Tibial artery (tissue), 4 donors: ENCODE measurements at places on chromosomes 1 and 21.

- no peaks in the 10 kb centered on the region for H3K36me3 ChIP-seq
- no peak for DNase-seq
- no peaks in the 10 kb centered on the region for H3K4me1 ChIP-seq
- no peak overlapping the region for H3K4me3 ChIP-seq
- peaks cover 75% of the 10 kb centered on the region for H3K27me3 ChIP-seq
- no peak overlapping the region for H3K27ac ChIP-seq
These were observed 171.9 kb downstream of the IGSF21 start for GRCh38 chr1:18279351-18280074.

DNA sequence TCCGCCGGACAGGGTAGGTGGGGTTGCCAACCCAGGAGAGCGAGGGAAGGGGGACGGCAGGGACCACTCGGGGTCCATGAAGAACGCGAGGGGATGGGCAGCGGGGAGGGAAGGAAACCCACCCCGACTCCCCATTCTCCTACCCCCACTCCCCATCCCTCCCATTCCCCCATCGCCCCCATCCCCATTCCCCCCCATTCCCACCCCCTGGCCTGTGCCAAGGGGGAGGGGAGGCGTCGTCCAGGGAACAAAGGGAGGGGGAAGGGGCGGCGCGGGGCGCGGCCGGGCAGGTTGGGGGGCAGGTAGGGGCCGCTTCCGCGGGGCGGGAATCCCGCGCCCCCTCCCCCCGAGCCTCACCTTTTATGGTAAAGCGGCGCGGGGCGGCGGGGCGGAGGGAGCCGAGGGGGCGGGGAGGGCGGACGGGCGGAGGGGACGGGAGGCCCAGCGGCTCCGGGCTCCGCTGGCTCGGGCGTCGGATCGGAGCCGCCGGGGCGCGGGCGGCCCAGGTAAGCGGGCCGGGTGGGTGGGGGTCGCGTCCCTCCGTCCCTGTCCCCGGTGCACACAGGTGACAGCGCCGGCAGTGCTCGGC, at the start of gene FBLIM1:
Gene FBLIM1 (plus strand): TSS at position 453 of the 589 bp plus-strand sequence. CDS start 6,189 bp downstream, outside the sequence.
- H3K4me1 ChIP-seq = peaks cover 45% of the 10 kb centered on the region
- H3K4me3 ChIP-seq = peak within 1 kb of the TSS; percentile 79
- H3K27ac ChIP-seq = peak within 1 kb of the TSS; percentile 95
- no peaks in the 10 kb centered on the region for H3K36me3 ChIP-seq

GRCh38 chr21:34369741-34370140, 5.6 kb upstream of the SMIM11 start:
- H3K36me3 ChIP-seq = no peaks in the 10 kb centered on the region
- no peak overlapping the region for H3K4me3 ChIP-seq
- DNase-seq = no peak
- no peak overlapping the region for H3K27ac ChIP-seq

- H3K27me3 ChIP-seq = no peaks in the 10 kb centered on the region
- peak overlapping the region; percentile 93 for H3K27ac ChIP-seq
- H3K4me1 ChIP-seq = peaks cover 27% of the 10 kb centered on the region
These were observed 705 bp upstream of the SLC50A1 start for GRCh38 chr1:155134880-155135414.

DNA sequence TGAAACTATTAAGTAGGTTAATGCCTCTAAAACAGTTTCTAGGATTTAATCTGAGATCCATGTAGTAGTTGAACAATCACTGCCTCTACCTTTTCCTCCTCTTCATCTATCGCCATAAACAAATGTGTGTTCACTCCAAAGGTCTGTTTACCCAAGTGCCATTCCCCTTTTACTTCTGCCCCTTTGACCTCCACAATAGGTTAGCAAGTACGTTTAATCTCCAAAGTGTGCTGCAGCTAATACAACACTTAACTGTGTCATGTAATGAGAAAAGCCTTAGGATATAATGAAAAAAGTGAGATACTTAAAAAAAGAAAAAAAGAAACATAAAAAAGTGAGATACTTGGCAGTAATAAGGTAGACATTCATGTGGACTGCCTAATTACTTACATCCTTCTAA, 28.2 kb downstream of the GPBP1L1 start:
- no peak overlapping the region for H3K4me3 ChIP-seq
- H3K4me1 ChIP-seq = peaks cover 25% of the 10 kb centered on the region
- H3K27ac ChIP-seq = no peak overlapping the region
- H3K36me3 ChIP-seq = peaks cover 71% of the 10 kb centered on the region

GRCh38 chr1:230016159-230016558, 50.9 kb upstream of the GALNT2 start:
- no peak overlapping the region for H3K4me3 ChIP-seq
- DNase-seq = no peak
- no peaks in the 10 kb centered on the region for H3K4me1 ChIP-seq

DNA sequence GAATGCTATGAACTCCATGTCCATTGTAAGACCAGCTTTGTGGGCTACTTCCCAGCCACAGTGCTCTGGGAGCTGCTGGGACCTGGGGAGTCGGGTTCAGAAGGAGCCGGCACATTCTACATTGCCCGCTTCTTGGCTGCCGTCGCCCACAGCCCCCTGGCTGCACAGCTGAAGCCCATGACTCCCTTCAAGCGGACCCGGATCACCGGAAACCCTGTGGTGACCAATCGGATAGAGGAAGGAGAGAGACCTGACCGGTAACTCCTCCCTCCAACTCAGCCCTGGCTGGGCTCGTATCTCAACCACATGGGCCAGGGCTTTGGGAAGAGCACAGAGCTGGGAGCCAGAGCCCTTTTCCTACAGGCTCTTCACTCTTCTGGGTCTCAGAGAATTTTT, 15.4 kb downstream of the MOV10 start:
- H3K27ac ChIP-seq = no peak overlapping the region
- no peak overlapping the region for H3K4me3 ChIP-seq
- peaks cover 54% of the 10 kb centered on the region for H3K36me3 ChIP-seq
- no peaks in the 10 kb centered on the region for H3K27me3 ChIP-seq
- no peak for DNase-seq

GRCh38 chr1:12460121-12460520, 157.9 kb downstream of the DHRS3 start:
- H3K36me3 ChIP-seq = no peaks in the 10 kb centered on the region
- H3K27ac ChIP-seq = peak overlapping the region; percentile 77
- DNase-seq = no peak
- no peak overlapping the region for H3K4me3 ChIP-seq
- no peaks in the 10 kb centered on the region for H3K27me3 ChIP-seq

GRCh38 chr21:27320868-27321267, 354.0 kb upstream of the ADAMTS5 start:
- no peaks in the 10 kb centered on the region for H3K27me3 ChIP-seq
- no peaks in the 10 kb centered on the region for H3K36me3 ChIP-seq
- no peak overlapping the region for H3K4me3 ChIP-seq
- H3K27ac ChIP-seq = no peak overlapping the region

DNA sequence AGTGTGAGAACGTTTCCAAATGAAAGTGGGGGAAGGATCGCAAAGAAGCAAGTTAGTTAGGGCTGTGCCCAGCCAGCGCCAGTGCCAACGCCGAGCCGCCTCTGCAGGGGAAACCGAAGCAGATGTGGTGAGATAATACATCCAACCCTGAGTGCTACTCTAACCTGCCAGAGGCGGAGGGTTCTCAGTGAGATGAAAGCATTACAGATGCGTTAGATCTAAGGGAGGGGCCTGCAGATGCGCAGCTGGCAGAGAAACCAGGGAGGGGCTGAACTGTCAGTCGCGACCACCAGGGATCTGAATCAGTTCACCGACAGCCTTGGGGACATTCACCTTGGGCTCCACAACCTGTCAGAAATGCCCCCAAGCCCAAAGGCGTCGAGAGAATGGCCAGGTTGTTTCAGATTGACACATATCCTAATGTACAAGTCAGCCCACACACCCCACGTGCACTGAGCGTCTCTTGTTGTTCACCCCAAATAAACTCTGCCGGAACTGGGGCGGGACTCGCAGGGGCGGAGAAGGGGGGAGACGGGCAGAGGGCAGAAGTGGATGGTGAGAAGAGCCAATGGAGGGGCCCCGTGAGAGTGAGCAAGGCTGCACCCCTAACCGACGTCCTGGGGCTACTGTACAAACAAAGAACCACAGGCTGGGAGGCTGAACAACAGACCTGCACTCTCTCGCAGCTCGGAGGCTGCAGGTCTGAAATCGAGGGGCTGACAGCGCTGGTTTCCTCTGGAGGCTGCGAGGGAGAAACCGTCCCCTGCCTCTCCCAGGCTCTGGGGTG, 8.7 kb upstream of the UMODL1 start:
- no peaks in the 10 kb centered on the region for H3K4me1 ChIP-seq
- no peak for DNase-seq
- no peak overlapping the region for H3K4me3 ChIP-seq
- peaks cover 1% of the 10 kb centered on the region for H3K27me3 ChIP-seq

DNA sequence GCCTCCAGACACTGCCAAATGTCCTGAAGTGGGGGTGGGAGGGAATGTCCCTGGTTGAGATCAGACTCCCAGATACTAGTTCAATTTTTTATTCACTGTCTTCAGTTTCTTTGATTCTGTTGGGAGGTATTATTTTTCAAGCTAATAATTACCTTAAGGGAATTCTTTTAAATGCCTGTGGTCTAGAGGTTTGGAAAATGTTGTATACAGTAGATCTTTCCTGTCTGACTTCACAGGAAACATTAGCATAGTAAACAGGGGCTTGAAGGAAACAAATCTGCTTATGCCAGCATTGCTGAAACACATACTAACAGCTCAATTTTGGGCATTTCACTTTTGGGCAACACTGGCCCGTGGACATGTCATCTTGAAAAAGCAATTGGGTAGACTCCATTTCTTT, 84.3 kb upstream of the HP1BP3 start:
- no peaks in the 10 kb centered on the region for H3K4me1 ChIP-seq
- no peak overlapping the region for H3K27ac ChIP-seq
- peaks cover 6% of the 10 kb centered on the region for H3K36me3 ChIP-seq

DNA sequence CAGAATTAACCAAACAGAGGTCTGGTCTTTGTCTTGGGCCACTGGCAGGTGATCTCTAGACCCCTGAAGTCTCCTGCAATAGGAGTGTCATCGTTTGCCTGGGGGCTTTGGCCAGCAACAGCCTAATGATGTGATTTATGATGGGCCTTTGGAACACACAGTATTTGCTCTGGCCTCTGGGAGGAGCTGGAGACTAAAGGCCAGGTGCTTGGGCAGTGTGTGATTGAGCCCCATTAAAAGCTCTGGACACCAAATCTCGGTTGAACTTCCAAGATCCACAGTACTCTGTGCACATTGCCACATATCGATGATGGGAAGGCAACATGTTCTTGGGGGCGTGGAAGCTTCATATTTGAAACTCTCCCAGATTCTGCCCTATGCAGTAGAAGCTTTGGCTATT, 32.0 kb upstream of the TLR5 start:
- no peak overlapping the region for H3K4me3 ChIP-seq
- peaks cover 5% of the 10 kb centered on the region for H3K4me1 ChIP-seq
- H3K27me3 ChIP-seq = no peaks in the 10 kb centered on the region
- no peak overlapping the region for H3K27ac ChIP-seq

GRCh38 chr1:19619697-19620384, 24.3 kb upstream of the NBL1 start:
- no peak overlapping the region for H3K4me3 ChIP-seq
- H3K27me3 ChIP-seq = no peaks in the 10 kb centered on the region
- DNase-seq = no peak
- H3K27ac ChIP-seq = no peak overlapping the region
- H3K4me1 ChIP-seq = no peaks in the 10 kb centered on the region

GRCh38 chr1:19835578-19835977, 20.5 kb upstream of the RNF186 start:
- DNase-seq = no peak
- H3K4me3 ChIP-seq = no peak overlapping the region
- H3K4me1 ChIP-seq = no peaks in the 10 kb centered on the region
- no peaks in the 10 kb centered on the region for H3K36me3 ChIP-seq

- no peak overlapping the region for H3K4me3 ChIP-seq
- no peaks in the 10 kb centered on the region for H3K27me3 ChIP-seq
- DNase-seq = peak; percentile 67
These were observed 15.5 kb downstream of the TEX38 start for GRCh38 chr1:46687093-46687659.

- DNase-seq = no peak
- H3K36me3 ChIP-seq = no peaks in the 10 kb centered on the region
- H3K4me3 ChIP-seq = no peak overlapping the region
- H3K27me3 ChIP-seq = no peaks in the 10 kb centered on the region
These were observed 9.9 kb upstream of the ETV3 start for GRCh38 chr1:157147906-157148700.

- no peak overlapping the region for H3K27ac ChIP-seq
- DNase-seq = no peak
- H3K4me3 ChIP-seq = no peak overlapping the region
- no peaks in the 10 kb centered on the region for H3K4me1 ChIP-seq
- H3K27me3 ChIP-seq = no peaks in the 10 kb centered on the region
These were observed 213.4 kb downstream of the USP25 start for GRCh38 chr21:15943009-15943666.

DNA sequence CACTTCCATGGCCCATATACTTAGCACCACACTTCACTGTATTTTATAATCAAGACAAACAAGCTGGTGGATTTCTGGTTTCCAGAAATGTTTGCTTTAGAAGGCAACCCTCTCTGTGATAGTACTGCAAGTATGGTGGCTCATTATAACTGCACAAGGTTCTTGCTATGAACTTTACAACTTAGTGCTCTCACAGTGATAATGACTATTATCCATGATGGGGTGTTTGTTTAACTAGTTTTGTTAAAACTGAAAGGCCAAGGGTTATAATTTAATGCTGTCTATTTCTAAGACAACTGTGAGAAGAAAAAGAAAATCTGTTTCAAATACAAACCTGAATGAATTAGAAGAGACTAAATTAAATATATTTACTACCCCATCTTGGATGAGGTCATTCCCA, 903.2 kb downstream of the ADGRL2 start:
- H3K27ac ChIP-seq = no peak overlapping the region
- H3K27me3 ChIP-seq = no peaks in the 10 kb centered on the region
- no peaks in the 10 kb centered on the region for H3K4me1 ChIP-seq
- DNase-seq = no peak
- H3K36me3 ChIP-seq = no peaks in the 10 kb centered on the region

- H3K36me3 ChIP-seq = no peaks in the 10 kb centered on the region
- H3K27me3 ChIP-seq = no peaks in the 10 kb centered on the region
- H3K4me1 ChIP-seq = peaks cover 13% of the 10 kb centered on the region
These were observed 2.3 kb downstream of the NR5A2 start for GRCh38 chr1:200029822-200030152.

GRCh38 chr1:3120140-3120539, 51.1 kb downstream of the PRDM16 start:
- H3K36me3 ChIP-seq = no peaks in the 10 kb centered on the region
- no peak for DNase-seq

DNA sequence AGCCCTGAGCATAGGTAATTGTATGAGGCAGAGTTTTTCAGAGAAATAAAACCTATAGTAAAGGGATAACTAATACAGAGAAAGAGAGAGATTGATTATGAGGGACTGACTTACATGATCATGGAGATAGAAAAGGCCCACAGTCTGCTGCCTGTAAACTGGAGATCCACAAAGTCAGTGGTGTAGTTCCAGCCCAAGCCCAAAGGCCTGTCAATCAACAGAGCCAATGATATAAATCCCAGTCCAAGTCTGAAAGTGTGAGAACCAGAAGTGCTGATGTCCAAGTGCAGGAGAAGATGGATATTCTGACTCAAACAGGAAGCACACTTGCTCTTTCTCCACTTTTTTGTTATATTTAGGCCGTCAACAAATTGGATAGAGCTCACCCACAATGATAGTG, 340.1 kb upstream of the RGS18 start:
- no peak overlapping the region for H3K4me3 ChIP-seq
- H3K36me3 ChIP-seq = no peaks in the 10 kb centered on the region
- H3K4me1 ChIP-seq = no peaks in the 10 kb centered on the region
- no peak overlapping the region for H3K27ac ChIP-seq
- no peaks in the 10 kb centered on the region for H3K27me3 ChIP-seq
